Dorsolateral prefrontal cortex (tissue), 122 donors: ENCODE measurements at places on chromosomes 16 and 17. TPM values are rescaled to one million over a fixed set of nuclear protein-coding genes. Genes with fewer than 3 reads are reported as not detected.

The GRB7 gene
- total RNA-seq, result 1.9 TPM

The TRAP1 gene
- 90.9 TPM for total RNA-seq

The CHST4 gene
- 0.39 TPM for total RNA-seq

The HEXIM1 gene
- 50.7 TPM for total RNA-seq

The CCL14 gene
- total RNA-seq, result not detected

The TEX2 gene
- total RNA-seq, result 85.0 TPM

The CLEC18C gene
- total RNA-seq, result 4.2 TPM

The CD300H gene
- total RNA-seq, result not detected

The PMFBP1 gene
- 1.4 TPM for total RNA-seq

The SYNGR3 gene
- 131 TPM for total RNA-seq

The CCL8 gene
- total RNA-seq, result not detected

The TNS4 gene
- total RNA-seq, result not detected

The RAB40C gene
- total RNA-seq, result 49.5 TPM

The PLCG2 gene
- 5.6 TPM for total RNA-seq

The KSR1 gene
- 70.1 TPM for total RNA-seq
